ENCODE measurements at places on chromosomes 12 and 14. TPM values are rescaled to one million over a fixed set of nuclear protein-coding genes. Genes with fewer than 3 reads are reported as not detected.

Gene TSHR
- 1.1 TPM for total RNA-seq

Gene VDR
- 0.79 TPM for total RNA-seq

Gene HSPB8
- total RNA-seq: 47.8 TPM

Gene SYNE3
- total RNA-seq: 14.6 TPM

Gene LAG3
- total RNA-seq: 0.21 TPM

Gene FITM1
- total RNA-seq: 4.2 TPM

Gene IFI27L1
- total RNA-seq: 7.2 TPM

Gene GEMIN2
- total RNA-seq: 33.5 TPM

Gene RPS6KL1
- total RNA-seq: 2.4 TPM

DNA sequence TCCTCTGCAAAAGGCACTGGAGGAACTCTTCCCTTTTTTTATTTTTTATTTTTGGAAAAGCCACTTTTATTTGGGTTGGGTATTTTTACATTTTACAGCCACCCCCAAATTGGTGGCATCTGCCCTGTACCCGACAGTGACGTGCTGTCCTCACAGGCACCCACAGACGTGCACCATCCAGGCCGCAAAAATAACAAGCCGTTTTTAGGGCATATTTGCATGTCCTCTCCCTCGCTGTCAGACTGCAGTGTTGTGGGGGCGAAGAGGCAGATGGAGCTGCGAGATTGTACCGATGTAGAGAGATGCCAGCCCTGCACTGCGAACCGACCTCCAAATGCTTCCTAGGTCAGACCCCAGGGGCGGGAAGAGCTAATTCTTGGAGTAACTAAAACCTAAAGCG lies 12.2 kb downstream of the JDP2 start:
- DNase-seq: no peak

DNA sequence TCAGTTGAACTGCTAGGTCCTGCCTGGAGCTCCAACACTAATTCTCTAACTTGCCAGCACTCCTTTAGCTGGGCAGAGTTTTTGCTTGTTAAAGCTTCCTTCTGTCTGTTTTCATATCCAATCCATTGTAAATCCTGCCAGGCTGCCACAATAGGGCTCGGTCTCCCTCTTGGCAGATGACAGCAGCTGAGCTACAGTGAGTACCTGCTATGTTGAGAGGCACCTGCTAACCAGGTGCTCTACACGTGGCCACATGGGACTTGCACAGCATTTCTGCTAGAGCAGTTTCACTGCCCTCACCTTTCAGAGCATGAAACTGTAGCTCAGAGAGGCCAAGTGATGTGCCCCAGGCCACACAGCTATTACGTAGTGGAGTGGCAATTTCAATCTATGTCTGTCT lies 106.6 kb upstream of the NOS1 start:
- no peak for DNase-seq

DNA sequence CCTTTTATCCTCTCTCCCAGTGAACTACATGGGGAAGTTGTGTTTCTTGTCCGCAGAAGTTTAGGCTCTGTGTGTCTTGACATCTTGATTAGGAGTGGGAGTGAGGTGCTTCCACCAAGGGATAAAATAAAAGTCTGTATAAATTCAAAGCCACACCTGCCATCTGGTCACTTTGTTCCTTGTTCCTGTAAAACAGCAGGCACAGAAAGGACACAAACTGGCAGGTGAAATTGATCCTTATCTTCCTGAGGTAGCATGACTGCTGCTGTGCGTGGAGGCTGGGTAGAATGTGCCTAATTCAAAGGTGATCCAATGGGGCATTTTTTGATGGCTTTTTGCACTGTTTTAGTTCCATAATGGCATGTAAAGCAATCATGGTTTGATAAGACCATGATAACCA lies 104.3 kb upstream of the KITLG start:
- no peak for DNase-seq

- no peak for DNase-seq
Measured at GRCh38 chr12:128313931-128314330, 47.0 kb downstream of the TMEM132C start.

DNA sequence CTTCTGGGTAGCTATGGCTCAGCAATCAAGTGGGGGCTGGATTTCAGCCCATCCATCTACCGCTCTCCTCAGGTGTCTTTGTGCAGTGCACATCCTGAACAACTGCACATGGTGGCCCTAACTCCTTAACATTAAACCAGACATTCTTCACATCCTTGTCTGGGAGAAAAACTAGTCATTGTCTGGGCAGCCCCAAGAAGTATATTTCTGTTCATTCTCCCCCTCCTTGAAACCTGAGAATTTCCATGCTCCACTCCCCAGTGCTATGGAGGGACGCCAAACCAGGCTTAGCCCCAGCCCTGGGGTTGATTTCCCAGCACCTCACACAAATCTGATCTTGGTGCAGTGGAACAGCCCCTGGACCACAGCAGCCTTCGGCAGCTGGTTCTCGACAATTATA lies 13.4 kb downstream of the MYL2 start:
- DNase-seq: no peak

DNA sequence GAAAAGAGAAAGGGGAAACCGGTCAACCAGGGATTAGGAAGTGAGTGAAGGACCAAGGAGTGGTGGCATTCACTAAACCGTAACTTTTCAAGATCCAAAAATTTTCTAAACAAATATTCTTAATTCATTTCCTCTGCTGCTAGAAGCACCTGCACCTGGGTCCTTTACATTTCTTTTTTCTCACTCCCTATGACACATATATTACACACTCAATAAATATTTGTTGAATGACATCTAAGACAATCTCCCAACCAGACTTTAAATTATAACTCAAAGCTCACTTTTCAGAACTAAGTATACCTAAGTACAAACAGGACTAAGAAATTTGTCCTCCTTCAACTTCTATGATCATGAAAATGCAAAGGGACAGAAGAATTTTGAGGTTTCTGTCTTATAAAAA lies 11.1 kb downstream of the TTC5 start:
- no peak for DNase-seq

DNA sequence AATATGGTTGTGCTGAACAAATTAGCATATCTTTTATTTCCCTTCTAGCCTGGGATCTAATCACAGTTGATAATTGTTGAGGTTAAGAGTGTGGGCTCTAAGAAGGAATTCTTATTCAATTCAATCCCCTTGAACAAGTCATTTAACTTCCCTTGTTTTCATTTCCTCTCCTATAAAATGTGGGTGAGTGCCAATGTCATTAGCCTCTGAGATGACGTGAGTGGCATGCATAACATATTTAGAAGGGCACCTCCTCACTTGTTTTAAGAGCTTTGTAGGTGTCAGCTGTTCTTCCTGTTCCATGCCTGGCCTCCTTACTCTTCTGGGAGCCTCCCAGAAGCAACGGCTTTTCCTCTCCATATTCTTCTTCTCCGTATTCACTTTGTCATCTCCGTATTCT lies 155.4 kb upstream of the NEDD1 start:
- no peak for DNase-seq

DNA sequence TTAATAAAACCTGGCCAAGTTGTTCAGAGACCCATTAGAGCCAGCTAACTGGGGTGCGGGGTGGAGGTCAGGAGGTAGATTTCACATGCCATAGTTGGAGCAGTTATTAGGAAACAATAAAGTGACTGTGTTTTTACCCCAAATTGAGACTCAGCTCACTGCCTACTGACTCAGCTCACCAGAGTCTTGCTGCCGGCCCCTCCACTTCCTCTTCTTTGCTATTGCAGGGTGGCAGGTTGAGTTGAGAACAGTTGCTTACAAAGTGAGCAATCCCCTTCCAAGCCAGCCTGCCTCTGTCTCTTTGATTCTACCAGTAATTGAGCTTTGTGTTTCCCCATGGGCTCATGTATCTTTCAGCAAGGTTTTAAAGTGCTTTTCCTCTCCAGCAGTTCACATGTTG lies 12.9 kb downstream of the ST8SIA1 start:
- no peak for DNase-seq

GRCh38 chr12:80193865-80194264 lies 94.5 kb downstream of the OTOGL start:
- no peak for DNase-seq

DNA sequence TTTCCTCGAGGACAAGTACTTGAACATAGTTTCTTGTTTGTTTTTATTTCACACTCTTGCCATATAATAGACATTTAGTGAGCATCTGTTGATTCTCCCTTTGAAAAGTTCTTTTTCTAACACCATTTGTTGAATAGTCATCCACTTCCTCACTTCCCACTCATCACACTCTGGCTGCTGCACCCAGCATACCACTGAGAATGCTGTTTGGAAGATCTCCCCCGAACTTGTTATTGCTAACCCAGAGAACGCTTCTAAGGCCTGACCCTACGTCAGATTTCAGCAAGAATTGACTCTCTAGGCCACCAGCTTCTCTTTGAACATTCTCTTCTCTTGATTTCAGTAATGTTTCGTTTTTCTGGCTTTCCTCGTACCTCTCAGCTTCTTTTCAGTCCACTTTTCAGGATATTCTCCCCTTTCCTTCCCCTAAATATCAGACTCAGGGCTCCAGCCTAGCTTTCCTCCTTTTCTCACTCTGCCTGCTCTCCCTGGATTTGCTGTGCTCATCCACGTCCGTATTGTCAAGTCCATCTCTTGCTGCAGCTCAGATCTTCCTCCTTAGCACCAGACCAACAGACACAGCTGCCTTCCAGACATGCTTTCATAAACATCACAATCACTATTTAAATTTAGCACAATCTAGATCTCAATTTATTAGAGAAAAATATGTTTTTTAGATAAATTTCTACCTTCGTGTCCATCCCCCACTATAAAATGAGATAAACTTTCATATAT lies 94.0 kb upstream of the SLC38A4 start:
- no peak for DNase-seq

DNA sequence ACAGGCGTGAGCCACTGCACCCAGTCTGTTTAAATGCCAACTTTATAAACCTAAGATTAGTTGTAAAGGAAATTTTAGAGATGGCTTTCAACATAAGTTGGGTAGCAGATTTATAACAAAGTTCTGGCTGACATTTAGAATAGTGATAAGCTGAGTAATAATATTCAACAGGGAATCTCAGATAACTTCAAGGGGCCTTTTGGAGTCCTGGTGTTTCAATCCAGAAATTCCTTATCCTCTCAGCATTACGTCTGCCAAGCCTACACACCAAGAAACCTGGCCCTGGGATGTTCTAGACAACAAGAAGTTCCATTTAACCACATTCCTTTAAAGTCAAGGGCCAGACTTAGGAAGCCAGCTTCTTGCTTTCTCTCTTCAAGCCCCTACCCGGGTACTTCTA lies 59.5 kb upstream of the DYRK2 start:
- no peak for DNase-seq

DNA sequence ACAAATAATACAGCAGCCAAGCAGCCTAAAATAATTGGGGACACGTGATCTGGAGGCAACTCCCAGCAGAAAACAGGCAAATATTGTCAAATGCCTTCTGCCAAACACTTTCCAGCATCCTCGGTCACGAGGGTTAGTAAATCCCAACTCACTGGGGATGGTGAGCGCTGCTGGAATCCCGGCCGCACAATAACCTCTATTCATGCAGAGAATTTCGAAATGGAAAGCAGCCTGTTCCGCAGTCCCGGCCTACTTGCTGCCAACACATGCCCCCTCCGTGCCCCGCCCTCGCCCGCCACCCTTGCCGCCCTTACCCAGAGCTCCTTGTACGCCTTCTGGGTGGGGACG lies 62.2 kb downstream of the RFX4 start:
- no peak for DNase-seq

- no peak for DNase-seq
Measured at GRCh38 chr12:65139389-65139788, 18.3 kb upstream of the WIF1 start.

GRCh38 chr14:68970038-68970612 lies 9.0 kb downstream of the ACTN1 start:
- no peak for DNase-seq

DNA sequence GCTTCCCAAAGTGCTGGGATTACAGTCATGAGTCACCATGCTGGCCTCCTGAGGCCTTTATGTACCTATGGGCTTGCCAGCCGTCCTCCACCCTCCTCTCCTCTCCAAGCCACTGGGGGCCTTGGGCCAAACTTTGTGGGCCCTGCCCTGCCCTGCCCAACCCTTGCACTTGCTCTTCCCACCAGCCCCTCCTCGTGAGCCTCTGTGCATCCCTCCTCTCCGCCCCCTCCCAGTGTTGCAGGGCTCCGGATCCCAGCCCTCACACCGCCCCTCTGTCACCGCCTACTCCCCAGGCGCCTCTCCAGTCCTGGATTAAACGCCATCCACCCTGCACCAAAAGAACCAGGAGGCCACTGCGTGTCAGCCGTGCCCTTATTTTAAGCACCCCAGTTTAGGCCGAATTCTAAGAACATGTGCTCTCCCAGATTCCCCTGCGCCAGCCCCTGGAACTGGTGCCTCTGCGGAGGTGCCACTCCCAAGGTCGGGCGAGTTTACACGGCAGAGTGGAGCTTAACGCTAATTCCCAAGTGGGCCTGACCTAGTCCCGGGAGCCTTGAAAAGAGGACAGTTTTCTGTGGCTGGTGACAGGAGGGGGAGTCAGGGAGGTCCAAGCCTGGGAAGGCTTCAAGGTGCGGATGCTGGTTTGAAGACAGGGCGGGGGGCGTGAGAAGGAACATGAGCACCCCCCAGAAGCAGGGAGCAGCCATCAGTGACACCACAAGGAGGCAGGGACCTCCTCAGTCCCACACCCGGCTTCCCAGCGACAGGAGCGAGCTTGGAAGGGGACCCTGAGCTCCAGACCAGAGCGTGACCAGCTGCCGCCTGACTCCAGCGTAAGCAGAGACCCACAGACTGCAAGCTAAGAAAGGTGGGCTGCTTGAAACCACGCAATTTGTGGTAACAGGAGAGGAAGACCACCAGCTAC lies 21.2 kb upstream of the CDCA4 start:
- no peak for DNase-seq

- no peak for DNase-seq
Measured at GRCh38 chr12:108966378-108967151, 54.3 kb downstream of the SVOP start.

- no peak for DNase-seq
Measured at GRCh38 chr12:55946553-55946952, 15.6 kb downstream of the DGKA start.

- DNase-seq: no peak
Measured at GRCh38 chr14:62934439-62934838, 110.8 kb downstream of the KCNH5 start.

- no peak for DNase-seq
Measured at GRCh38 chr14:100129161-100129589, 30.3 kb downstream of the DEGS2 start.

GRCh38 chr12:51923506-51924365 lies 16.4 kb downstream of the ACVRL1 start:
- no peak for DNase-seq

DNA sequence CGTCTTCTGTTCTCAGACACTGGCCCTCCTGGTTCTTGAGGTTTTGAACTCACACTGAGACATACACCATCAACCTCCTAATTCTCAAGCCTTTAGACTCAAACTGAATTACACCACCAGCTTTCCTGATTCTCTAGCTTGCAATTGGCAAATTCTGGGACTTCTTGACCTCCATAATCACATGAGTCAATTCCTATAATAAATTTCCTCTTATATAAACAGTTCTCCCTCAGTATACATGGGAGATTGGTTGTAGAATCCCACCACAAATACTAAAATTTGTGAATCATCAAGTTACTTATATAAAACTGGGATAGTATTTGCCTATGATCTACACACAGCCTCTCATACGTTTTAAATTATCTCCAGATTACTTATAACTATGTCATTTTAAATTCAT lies 162.2 kb downstream of the DIO2 start:
- DNase-seq: no peak
